ENCODE measurements at places on chromosomes 6 and 20.

- no peak for DNase-seq
Measured at GRCh38 chr20:24780674-24781417, 168.2 kb upstream of the CST7 start.

- no peak for DNase-seq
Measured at GRCh38 chr6:79610306-79611009, 20.7 kb upstream of the SH3BGRL2 start.

DNA sequence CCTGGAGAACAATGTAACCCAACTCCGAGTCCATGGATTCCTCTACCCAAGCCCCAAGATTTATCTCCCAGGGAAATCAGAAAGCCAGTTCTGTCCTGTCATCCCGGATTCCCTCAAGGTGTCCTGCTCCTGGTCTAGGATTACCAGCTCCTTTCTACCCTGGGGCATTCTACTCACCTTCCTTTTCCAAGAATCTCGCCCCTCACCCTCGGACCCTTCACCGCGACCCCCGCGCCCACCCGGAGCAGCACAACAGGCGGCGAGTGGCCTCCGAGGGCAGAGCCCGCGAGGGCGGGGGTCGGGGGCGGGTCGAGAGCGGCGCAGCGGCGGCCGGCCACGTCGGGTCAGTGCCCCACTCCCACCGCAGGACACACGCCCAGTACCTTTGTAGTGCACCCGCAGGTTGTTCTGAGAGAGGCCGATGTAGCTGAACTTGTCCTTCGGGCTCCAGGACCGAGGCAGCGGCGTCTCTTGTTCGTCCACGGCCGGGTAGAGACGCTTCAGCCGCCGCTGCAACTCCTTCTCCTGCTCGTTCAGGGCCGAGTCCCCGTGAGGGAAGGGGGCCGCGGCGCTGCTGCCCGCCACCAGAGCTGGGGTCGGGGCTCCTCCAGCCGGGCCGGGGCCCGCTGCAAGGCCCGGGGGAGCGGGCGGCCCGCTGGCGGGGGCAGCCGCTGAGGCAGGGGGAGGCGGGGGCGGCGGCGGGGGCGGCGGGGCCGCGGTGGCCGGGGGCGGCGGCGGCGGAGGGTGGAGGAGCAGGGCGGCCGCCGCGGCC lies 897 bp downstream of the RANBP9 start:
- DNase-seq, result peak; percentile 46

DNA sequence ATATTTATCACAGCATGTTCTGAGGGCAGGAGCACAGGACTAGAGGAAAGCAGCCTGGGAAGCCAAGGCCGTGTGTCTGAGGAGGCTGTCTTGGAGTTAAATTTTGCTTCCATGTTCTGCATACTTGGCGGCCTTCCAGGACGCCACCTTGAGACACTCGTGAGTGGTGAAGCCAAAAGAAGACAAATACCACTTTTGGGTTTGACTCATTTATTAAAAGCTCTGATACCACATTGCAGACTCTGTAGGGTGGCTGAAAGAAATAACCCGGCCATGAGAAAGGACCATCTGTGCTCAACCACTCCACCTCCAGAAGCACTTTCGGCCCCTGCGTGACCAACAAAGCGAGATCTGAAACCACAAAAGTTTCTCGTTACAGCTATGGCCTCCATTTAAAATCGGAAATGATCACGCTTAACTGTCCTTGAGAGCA lies 120.0 kb downstream of the TMEM242 start:
- no peak for DNase-seq

DNA sequence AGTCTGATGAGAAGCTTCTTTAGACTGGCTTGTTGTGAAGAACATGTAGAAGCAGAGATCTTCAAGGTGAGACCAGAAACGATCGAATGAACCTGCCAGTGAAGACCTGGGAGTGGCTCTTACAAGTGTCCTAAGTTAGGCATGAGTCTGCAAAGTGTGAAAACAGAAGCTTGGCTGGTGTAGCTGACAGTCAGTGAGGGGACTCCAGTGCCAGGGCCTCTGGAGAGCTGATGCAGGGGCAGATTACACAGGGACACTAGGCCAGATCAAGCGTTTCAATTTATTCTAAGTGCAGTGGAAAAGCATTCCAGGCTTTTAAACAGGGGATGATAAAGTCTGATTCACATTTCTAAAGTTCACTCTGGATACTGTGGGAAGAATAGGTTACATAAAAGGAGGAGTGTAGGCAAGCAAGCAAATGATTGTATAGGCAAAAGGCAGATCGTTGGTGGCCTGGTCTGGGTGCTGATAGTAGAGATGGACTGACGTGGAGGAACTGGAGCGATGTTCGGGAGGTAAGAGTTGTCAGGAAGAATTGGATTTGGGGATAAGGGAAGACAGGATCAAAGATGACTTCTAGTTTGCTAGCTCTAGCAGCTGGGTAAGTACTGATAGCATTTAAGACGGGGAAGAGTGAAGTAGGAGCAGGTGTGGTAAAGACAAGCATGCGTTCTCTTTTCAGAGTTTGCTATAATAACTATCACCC lies 133.5 kb downstream of the MAN1A1 start:
- no peak for DNase-seq

DNA sequence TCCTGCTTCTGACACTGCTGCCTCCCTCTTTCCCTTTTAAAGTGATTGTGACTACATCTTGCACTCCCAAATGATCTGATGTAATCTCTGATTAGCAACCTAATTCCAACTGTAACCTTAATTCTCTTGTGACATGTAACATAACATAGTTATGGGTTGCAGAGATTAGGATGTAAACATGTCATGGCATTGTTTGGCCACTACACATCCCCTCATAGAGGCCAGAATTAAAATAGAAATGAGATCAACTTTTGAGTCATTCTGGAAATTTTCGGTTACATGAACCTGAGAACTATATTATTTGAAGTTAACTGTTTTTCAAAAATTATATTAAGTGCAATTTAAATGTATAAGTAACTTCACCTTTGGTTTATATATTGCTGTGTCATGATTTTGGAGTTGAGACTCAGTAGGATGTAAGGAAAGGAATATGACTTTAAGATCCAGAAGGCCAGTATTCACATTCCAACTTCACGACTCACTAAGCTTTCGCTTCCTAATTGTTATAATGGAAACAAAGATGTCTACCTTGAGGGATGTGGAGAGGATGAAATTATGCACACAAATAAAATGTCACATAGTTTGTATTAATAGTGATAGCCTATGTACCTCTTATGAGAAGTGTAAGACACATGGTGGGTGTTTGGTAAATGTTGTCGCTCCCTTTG lies 611.9 kb upstream of the MAP3K7 start:
- no peak for DNase-seq

DNA sequence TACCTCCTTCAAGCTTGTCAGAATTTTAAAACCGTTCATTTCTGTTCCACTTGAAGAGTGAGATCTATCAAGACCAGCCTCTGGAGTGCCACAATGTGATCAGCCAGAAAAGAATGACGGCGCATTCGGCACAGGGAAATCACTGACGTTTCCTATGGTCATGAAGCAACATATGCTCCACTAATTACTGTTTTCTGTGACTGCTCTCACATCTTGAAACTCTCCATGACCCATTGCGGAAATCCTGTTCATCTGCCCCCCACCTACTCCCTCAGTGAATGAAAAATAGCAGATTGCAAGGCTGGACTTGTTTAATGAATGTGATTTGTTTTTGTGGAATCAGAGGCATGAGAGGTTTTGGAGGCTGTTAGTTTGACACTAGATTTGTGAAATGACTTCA lies 53.2 kb downstream of the SAMD5 start:
- no peak for DNase-seq

- no peak for DNase-seq
Measured at GRCh38 chr20:63939061-63939935, 16.9 kb downstream of the UCKL1 start.

DNA sequence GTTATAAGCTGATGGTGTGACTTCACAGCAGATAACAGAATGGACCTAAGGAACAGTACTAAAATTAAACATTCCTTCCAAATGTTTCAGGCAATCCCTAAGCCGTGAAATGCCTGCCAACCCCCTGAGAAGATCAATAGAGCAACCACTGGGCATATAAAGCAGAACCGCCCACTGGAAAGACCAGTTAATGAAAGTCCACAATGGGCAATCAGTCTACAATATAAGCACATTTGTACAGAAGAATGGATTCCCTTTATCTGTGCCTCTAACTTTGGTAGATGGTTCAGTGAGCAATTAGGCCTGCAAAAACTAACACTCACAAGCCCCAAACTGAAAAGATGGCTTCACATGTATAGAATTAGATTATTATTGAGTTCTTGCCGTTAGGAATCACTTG lies 286.6 kb downstream of the UBE3D start:
- DNase-seq, result no peak

- DNase-seq, result no peak
Measured at GRCh38 chr20:15267935-15268334, 930.5 kb upstream of the FLRT3 start.

DNA sequence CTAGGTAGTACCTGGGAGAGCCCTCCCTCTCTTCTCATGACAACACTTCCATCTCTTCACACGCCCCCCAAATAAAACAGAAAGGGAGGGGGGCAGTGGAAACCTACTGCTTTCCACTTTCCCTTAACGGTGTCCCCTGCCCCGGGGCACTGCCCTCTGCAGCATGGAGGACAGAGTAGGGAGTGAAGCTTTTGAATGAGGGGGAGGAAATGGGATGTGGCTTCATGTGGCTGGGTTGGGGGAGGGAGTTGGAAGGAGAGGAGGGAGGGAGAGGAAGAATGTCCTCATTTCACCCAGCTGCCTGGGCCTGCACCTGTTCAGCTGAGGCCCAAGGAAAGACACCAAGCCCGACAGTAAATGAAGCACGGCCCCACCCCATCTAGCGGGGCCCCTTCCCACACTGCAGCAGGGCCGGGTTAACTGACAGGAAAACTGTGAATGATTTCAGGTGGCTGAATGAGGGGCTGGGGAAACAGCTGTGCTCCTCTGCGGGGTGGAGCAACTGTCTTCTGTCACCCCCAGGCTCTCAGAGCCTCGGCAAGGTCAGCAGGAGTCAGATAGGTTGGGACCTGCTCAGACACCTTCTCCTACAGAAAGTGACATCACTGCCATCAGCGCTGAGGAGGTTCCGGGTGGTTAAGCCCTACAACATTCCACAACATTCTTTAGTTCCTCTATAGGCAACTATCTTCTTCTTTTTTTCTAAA lies 40.0 kb upstream of the TAF8 start:
- peak; percentile 39 for DNase-seq

DNA sequence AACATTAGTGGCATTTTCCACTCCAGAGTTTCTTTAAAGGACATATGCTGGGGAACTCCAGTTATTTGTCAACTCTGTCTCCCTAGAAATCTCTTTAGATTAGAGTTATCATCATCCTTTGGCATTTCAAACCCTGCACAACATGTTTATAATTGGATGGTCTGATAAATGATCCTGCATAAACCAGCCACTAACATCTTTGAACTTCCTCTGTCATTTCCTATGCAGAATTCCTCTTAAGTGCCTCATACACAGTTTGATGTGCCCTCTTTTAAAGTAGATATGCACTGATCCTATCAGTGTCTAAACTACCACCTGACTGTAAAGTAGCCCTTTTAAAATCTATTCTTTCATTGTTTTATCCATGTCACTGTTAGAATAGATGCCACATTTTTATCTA lies 306.3 kb upstream of the IRAK1BP1 start:
- DNase-seq, result no peak

- no peak for DNase-seq
Measured at GRCh38 chr20:7622399-7622961, 317.8 kb downstream of the HAO1 start.

DNA sequence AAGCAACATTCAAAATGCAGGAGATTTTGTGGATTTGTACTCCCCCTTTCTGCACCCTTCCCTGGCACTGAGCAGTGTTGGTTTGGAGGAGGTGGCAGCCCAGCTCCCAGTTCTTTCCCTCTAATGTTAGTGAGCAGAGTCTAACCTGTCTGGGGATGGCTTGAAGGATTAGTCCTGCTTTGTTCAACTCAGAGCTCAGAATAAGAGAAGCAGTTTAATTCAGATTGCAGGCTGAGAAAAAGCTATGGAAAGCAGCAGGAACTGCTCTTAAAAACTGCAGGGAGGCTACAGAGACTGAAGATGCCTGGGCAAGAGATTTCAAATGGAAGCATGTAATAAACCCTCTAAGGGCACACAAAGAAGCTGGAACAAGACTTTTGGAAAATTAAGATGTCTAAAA lies 223.4 kb upstream of the GGTLC1 start:
- no peak for DNase-seq

- DNase-seq, result no peak
Measured at GRCh38 chr6:1614448-1615150, 4.9 kb downstream of the FOXC1 start.

DNA sequence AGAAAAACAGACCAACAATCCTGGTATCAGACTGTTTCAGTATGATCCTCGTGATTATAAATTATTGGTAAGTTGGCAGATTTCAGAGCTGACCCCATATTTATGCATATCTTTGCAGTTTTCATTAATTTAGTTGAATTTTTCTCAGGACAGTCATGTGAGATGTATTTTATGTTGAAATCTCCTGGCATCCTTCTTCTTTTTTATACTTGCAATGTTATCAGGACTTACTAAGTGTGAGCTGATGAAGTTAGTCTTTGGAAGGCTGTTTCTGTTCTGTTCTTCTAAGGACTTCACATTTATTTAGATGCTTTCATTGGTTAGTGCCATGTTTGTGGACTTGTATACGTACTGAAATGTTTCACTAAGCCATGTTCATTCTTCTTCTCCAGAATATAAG lies 17.2 kb downstream of the SMPDL3A start:
- no peak for DNase-seq

DNA sequence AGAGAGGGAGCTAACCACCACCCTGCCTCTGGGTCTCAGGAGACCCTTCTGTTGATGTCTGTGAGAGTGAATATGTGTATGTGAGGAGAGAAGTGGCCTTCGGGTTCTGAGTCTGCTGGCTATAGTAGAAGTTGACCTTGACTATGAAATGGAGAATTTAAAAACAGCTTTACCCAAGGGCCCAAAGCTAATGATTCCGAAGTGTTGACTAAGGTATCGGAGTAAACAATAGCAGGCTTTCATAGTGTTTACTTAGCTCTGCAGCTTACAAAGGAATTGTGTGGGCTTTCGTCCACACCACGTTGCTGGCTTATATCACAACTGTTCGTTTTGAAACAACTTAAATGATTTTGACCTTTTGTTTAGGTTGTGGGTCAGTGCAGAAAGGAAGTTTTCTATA lies 126.5 kb upstream of the JAG1 start:
- DNase-seq, result no peak

- no peak for DNase-seq
Measured at GRCh38 chr6:76166874-76167273, 94.4 kb upstream of the IMPG1 start.

DNA sequence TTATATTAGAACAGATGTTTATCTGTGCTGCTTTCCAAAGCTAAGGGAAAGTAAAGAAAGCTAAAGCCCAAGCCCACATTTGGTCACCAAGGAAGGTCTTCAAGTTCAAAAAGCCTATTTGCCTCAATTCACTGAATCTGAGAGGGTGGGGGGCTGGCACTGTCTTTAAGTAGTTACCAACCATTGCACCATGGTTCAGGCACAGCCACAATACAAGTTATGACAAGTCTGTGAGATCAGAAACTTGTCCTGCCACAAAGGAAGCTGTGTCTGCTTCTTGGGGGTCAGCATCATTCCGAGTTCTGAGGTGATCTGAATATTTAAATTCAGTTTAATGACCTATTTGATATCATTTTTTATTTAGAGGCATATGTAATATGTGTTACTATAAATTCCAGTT lies 78.3 kb upstream of the OPRM1 start:
- no peak for DNase-seq

All from CD4-positive, alpha-beta T cell treated with Interleukin-17A for 4 hours (primary cell).